ENCODE measurements at places on chromosomes 5 and 9.

DNA sequence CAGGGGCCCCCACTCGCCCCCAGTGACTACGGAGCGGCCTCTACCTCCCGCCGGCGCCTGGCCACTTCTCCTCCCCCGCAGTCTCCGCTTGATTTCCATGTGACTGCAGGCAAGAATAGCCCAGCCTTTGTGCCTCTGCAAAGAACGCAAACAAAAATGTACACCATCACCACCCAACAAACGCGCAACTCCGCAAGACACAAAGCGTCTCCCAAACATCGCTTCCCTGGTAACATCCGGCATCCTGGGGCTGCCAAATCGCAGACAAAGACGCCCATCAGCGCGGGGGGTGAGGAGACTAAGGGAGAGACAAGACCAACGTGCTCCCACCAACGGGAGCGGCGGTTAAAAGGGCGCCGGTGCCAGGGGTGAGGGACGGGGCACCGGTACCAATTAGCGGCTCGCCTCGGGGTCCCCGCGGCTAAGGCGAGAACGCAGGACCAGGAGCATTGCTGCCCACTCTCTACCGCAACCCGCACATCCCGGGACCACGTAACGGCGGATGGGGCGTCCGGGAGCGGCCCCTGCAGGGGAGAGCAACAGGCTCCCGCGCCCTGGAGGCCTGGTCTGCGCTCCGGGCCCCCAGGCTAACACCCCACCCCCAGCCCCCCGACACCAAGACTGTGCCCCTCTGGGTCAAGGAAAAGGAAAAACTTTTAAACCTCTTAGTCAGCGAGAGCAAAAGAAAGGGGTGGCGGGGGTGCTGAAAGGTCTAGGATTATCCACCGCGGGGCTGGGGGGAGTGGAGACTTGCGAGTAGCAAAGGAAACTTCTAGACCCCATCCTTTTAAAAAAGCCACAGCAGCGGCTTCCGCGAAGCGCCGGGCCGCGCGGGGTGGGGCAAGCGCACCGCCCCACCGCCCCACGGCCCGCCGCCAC is 885 bp downstream of the MPDZ start:
- no peak for DNase-seq

- no peak for DNase-seq
Observed at GRCh38 chr9:135269912-135270830, 182.7 kb downstream of the OLFM1 start.

DNA sequence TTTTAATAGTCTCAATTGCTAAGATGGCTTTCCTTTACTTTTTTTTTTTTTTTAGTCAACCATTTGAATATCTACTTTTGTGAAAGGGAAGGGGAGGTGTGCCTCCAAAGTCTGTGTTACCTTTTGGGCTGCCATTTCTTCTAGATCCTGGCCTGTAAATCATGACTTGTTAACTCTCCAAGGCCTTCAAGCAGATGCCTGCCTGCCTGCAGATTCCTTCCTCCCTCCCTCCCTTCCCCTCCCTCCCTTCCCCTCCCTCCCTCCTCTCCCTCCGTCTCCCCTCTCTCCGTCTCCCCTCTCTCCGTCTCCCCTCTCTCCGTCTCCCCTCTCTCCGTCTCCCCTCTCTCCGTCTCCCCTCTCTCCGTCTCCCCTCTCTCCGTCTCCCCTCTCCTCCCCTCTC is 73.1 kb downstream of the COMMD10 start:
- DNase-seq: no peak

- no peak for DNase-seq
Observed at GRCh38 chr5:33161421-33161820, 279.3 kb upstream of the TARS1 start.

DNA sequence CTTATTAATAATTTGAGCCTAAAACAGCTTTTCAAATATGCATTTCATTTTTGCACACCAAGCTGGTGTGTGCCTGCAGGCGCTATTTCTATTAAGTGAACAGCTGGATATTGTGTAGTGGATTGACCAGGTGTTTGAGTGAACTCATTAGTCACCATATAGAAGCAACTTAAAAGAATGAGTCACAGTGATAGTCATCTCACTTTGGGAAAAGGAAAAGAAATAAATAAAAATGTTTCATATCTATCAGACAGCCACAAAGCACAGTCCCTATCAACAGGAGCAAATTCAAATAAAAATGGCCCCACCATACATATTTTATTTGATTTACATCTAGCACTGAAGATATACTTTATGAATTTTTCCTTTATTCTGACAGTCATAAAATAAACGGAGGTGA is 456.5 kb upstream of the CDH9 start:
- no peak for DNase-seq

- DNase-seq: no peak
Observed at GRCh38 chr5:160938532-160938931, 86.5 kb upstream of the ATP10B start.

DNA sequence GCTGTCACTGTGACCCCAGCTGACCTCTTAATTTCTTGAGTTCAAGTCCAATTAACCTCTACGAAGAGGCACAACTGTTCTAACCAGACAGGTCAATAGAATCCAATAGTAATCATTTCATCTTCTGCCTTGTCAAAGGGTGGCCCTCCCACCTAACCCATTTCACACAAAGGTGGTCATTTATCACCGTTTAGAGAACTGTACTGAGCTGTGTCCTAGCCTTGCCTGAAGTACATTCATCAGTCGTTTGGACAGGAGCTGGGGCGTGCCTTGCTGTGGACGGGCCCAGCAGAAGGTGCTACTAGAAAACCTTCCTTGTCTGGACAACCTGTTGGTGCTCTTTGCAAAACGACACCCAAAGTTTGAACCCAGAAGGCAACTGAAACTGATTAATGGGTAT is 605.4 kb downstream of the ISL1 start:
- no peak for DNase-seq
